ENCODE measurements at places on chromosomes 13 and 19.

DNA sequence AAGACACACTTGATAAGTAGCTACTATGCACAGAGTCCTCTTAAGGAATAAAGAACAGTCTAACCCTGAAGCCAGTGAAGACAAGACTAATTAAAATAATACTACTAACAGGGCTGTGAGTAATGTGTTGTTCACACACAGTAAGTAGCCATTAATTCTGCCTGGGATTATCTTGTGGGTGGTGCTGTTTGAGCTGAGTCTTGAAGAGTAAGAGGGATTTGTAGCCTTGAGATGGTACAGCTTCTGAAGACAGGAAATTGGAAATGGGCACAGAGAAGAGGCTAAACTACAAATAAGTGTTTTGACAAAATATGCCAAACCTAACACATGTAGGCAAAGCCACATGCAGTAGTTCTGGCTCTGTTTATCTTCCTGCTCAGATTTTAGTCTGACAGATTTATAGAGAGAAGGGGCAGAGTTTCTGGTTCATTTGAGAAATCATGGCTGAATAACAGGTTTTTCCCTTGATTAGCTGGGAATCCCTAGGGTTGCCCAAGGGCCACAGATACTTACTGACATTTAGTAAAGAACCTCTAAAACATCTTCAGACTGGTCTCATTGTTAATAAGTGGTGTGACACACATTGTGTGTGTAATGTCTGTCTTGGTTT lies 38.0 kb downstream of the ITGBL1 start:
- no peak for DNase-seq

DNA sequence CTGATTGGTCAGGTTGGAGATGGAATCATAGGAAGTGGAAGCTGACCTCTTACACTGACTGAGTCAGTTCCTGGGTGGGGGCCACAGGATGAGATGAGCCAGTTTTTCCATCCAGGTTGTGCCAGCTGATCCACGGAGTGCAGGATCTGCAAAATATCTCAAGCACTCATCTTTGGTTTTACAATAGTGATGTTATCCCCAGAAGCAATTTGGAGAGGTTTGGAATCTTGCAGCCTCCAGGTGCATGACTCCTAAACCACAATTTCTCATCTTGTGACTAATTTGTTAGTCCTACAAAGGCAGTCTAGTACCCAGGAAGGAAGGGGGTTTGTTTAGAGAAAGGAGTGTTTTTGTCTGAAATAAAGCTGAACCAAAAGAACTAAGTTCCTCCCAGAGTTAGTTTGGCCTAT lies 212.8 kb downstream of the SLITRK6 start:
- no peak for DNase-seq

DNA sequence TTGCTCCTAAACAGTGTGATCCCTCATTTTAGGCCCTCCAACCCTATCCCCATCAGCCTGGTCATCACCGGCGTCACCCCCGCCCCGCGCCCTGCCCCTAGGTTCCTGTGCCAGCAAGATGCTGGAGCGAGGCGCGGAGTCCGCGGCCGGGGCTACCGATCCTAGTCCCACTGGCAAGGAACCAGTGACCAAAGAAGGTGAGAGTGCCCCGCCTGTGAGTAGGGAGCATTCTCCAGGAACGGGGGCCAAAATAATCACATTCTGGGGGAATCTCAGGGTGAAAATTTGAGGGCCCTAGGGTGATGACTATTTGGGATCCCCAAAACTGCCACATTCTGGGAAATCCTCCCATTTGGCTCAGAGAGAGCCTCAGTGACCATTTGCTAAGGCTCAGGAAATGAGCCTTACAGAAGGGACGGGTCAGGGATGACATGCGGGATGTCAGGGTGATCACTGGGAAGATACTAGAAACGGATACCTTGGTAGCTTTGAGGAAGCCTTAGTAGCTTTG lies 1.4 kb downstream of the ZNF575 start:
- no peak for DNase-seq

GRCh38 chr19:54207983-54208783 lies 7.5 kb downstream of the RPS9 start:
- DNase-seq: peak; percentile 27

DNA sequence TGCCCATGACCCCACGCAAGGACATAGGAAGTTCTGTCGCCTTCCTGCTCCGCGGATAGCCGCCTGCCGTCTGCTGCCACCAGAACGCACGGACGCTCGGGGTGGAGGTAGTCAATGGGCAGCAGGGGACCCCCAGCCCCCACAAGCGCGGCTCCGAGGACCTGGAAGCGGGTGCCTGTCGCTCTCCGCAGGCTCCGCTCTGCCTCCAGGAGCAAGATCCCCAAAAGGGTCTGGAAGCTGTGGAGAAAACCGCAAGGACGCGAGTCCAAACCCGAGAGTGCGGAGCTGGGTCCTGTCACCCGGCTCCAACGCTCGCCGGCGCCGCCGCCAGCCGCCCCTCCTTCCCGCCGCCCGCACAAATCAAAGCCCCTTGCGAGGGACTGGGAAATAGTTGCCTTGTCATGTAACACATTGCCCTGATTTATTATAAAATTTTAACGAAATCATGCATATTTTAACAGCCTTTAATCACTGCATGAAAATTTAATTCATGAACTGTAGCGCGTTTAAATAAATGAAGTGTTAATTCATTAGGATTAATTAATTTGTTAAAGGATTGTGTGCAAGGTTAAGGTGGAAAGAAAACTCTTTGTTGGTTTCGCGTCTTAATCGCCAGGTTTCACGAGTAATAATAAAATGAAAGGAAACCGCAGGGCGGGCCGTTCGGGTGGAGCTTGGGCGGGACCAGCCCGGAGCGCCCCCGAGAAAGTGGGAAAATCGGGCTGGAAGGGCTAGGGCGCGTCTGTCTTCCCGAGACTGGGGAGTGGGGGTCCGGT lies 5.5 kb upstream of the POU4F1 start:
- DNase-seq: no peak

Measured in central memory CD4-positive, alpha-beta T cell (primary cell).